ENCODE measurements at places on chromosomes 13 and 19.

- DNase-seq: no peak
Observed at GRCh38 chr19:48805452-48805851, 5.4 kb downstream of the BCAT2 start.

GRCh38 chr13:111006506-111007031 lies 91.7 kb upstream of the ANKRD10 start:
- DNase-seq: peak; percentile 93

DNA sequence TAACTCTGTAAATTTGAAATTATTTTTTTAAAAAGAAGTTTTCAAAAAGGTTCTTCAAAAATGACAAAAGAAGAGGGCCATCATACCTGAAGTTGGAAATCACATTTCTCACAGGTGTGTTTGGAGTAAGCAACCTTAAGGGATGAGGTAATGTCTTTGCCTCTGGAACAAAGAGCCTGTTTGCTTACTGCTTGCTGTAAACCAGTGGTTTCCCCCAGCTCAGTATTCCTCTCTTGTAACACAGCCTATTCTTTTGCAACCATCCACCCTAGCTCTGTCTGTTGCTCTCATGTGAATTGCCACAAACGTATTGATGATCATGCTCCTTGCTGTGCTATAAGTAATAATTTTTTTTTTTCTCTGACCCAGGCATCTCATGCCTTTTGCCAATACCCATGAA lies 38.1 kb downstream of the UCHL3 start:
- DNase-seq: no peak

GRCh38 chr13:30047154-30047874 lies 196.9 kb upstream of the UBL3 start:
- DNase-seq: no peak

GRCh38 chr13:94291631-94292322 lies 187.7 kb downstream of the DCT start:
- DNase-seq: no peak

- peak; percentile 54 for DNase-seq
Observed at GRCh38 chr19:6087074-6087571, 23.2 kb downstream of the RFX2 start.

DNA sequence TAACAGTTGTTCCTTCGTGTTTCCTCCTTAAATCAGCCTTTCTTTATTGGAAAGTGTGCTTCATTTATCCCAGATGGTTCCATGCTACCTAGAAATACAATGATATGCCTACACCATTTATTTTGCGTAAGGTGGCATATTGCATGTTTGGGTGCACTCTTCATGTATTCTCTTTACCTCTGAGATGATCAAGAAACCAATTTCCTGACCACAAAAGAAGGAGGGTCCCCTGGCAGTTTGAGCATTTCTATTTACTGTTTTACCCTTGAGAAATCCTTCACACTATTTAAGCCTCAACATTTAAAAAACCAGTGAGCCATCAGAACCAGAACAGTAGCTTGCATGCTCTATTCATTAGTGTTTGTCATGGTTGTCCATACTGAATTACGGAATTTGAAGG lies 354.0 kb downstream of the MTUS2 start:
- no peak for DNase-seq

DNA sequence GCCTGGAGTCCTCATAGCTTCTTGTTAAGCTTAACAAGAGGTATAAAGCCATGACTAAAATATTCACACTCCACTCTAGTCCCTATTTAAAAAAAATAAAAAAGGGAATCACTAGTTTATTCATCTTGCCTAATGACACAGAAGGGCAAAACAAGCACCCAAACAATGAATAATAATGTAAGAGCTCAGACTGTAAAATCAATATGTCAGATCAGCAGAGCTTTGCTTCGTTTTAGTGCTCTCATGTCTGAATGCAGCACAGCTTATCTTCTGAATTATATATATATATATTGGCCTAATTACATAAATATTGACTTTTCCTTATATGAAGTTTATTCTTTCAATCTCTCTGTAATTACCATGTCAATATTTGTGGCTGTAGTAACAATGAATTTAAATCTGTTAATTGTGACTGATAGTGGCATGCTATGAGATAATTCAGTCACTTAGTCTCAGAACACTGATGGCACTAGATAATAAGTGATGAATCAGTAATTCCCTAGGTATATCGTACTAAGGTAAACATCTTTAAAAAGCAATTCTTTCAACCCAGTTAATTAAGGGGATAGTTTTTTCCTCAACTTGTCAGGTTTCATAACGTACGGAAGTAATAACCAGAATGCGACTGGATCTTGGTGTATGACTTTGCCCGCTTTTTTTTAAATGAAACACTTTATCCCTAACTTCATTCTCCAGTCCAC lies 361.9 kb upstream of the GPC6 start:
- no peak for DNase-seq

DNA sequence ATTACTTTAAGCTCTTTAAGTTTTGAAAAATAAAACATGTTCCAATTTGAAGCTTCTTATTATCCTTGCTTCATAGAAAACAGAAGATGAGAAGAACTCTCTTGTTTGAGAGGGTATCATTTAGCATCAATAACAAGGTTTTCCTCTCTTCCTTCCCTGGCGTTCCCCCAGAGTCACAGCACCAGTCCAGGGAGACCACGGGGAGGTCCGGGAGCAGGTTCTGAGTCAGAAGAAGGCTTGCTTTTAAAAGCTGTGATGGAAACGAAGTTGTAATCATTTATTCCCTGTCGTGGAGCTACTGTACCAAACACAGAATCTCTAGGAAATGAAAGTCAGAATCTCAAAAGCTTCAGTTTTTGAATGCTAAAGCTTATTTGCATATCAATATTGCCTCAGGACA lies 174.0 kb upstream of the LSM14A start:
- DNase-seq: no peak

DNA sequence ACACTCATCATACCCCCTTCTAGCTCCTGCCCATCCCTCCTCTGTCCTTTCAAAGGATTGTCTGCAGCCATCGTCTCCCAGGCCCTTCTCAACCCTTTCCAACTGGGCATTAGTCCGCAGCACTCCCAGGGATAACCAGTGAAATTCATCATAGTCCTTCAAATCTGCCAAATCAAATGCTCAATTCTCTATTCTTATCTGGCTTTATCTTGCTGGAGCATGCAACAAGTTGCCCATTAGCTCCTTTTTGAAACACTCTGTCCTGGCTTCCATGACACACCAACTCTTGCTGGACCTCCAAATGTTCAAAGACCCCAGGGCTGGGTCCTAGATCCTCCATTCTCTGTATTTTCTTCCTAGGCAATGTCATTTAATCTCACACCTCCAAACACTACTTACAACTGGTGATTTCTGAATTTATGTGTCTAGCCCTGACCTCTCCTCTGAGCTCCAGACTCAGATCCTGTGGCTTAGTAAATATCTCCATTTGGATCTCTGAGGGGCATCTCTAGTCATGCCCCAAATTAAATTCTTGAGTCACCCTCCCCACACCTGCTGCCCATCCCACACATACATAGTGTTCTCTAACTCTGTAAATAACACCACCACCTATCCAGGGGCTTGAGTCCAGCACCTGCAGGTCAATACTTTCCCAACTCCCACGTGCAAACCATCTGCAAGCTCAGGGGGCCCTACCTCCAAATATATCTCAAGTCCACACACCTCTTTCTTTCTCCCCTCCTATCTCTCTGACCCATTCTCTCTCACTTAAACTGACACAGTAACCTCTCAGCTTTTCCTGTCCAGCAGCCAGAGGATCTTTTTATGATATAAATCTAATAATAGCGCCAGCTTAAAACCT lies 9.1 kb upstream of the ANKRD10 start:
- DNase-seq: no peak

DNA sequence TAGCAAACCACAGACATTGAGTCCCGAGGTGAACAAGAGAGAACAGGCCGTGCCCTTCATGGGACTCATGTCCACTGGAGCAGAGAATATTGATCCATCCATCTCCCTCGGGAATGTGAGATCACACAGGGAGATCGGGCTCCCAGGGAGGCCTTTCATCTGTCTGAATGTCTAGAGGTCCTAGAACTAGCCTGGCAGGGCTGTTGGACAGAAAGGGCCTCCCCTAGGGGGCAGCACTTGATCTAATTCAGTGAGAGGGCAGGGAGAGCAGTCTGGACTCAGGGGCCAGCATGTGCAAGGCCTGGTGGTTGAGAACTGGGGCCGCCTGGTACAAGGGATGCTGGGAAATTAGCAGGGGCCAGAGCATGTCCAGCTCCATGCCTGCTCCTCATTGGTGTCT lies 4.3 kb downstream of the RUVBL2 start:
- DNase-seq: no peak

GRCh38 chr19:48635966-48636858 lies 967 bp downstream of the DBP start:
- no peak for DNase-seq

- no peak for DNase-seq
Observed at GRCh38 chr13:28355822-28356371, 139.0 kb downstream of the FLT1 start.

GRCh38 chr19:41694196-41694595 lies 6.1 kb upstream of the CEACAM7 start:
- no peak for DNase-seq

- no peak for DNase-seq
Observed at GRCh38 chr13:35714121-35714520, 237.6 kb upstream of the MAB21L1 start.

- no peak for DNase-seq
Observed at GRCh38 chr13:99894105-99894839, 77.3 kb downstream of the ZIC5 start.

DNA sequence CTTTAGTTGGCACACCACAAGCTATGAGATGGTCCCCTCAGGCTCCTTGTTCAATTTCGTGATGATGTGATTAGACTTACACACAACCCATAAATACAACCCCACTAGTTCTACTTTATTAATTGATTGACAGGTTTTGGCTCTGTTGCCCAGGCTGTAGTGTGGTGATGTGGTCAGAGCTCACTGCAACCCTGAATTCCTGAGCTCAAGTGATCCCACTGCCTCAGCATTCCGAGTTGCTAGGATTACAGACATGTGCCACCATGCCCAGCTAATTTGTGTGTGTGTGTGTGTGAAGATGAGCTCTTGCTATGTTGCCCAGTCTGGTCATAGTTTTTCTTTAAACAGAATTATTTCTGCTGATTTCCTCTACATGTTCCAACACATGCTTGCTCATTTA lies 17.5 kb upstream of the HTR2A start:
- DNase-seq: no peak

DNA sequence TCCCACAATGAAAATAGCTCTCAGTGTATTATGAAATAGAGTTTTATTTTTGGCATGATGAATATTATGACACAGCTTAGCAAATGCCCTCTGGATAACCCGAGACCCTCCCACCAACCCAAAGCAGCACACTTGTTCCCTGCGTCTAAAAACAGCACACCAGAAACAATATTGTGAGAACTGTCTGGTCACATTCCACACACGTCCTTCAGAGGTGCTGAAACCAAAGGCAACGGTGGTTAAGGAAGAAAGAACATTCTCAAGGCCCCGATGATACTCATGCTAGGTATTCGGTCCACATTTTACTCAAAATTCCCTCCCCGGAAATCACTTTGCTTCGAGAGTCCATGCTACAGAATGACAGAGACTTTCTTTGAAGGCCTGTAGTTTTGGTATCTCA lies 156.7 kb downstream of the SLC7A1 start:
- no peak for DNase-seq

- DNase-seq: no peak
Observed at GRCh38 chr19:47881757-47882156, 4.4 kb downstream of the SULT2A1 start.

- DNase-seq: no peak
Observed at GRCh38 chr19:1884719-1885334, 469 bp downstream of the ABHD17A start.

- no peak for DNase-seq
Observed at GRCh38 chr19:52963247-52963618, 552 bp upstream of the ZNF816 start.

DNA sequence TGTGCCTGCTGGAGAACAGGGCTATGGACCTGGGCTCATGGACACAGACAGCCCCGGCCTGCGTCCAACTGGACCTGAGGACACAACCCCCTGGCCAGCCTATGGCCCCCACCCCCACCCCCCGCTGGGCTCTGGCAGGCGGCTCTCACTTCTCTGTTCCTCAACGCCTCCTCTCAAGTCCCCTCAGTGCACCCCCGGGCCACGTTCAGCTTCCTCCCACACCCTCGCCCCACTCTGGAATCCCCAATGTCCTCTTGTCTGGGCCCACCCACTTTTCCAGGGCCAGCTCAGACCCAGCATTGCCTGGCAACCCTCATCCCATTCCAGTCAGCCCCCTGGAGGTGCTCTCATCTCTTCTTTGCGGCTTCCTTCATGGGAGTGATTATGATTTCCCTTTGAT lies 130.2 kb upstream of the SPACA7 start:
- DNase-seq: no peak

DNA sequence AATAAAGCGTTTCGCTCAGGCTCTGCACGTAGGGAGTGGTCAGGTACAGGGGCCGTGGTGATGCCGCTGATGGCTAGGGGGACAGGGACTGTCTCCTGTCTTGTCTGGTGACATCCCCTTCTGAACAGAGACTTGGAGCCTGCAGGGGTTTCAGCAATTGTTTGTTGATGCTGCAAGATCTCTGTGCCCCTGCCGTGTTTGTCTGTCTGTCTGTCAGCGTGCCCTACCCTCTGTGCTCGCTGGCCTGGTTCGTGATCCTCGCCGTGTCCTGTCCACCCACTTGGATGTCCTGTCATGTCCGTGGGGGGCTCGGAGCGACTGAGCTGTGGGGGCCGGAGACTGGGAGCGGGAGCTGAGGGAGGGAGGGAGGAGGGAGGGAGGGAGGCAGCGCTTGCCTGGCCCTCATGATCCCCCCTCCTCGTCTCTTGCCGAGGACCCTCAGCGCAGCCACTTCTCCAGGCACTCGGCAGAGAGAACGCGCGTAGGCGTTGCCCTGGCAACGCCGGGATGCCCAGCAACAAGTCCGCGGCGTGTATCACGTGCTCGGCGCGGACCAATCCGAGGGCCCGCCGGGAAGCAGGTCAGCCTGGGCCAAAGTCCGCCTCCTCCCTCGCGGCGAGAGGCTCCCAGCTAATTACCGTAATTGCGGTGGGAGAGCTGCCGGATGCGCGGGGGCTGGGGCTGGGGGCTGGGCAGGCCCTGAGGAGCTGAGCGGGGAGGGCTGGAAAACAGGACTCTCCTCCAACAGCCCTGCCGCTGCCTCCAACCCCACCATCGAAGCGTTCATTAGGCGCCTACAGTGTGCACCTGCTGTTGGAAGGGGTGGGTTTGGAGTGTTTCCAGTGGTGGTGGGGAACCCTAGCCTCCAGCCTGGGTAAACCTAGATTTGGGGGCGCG lies 31.9 kb upstream of the FEM1A start:
- DNase-seq: peak; percentile 94

GRCh38 chr13:106101201-106101600 lies 434.3 kb downstream of the EFNB2 start:
- no peak for DNase-seq

Data from DMS79 treated with DMSO at 0.1 percent for 48 hours (cell line).